ENCODE measurements at places on chromosomes 16 and 17.

DNA sequence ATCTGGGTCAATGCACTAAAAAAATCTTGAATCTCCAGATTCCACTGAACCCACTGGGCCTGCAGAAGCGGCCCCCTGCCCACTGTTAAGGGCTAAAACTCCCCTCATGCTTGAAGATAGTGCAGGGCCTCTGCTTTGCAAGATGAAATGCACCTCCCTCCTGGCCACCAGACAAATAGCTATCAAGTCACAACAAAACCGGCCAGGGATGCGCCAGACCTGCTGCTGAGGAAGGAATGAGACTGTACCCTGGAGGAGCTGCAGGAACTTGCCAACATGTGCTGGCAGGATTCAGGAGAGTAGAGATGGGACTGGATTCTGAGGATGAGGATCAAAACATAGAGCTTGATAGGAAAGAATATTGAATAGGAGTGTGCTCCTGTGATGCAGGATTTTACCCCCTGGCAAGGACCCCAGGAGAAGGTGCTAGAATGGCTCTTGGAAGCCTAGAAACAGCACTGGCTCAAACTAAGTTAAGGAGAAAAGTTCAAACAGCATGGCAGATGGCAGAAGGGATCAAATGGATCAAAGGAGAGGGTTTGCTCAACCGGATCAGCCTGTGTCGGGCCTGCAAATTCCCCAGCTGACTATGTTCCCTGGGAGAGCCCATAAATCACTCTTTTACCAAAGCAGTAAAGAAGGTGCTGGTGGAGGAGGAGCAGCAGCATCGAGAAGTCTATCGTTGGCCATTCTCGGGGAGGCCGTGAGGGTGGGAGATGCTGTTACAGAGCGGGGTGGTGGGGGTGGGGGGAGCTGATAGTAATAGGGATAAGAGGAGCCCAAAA lies 27.2 kb upstream of the XYLT2 start:
- DNase-seq: no peak

DNA sequence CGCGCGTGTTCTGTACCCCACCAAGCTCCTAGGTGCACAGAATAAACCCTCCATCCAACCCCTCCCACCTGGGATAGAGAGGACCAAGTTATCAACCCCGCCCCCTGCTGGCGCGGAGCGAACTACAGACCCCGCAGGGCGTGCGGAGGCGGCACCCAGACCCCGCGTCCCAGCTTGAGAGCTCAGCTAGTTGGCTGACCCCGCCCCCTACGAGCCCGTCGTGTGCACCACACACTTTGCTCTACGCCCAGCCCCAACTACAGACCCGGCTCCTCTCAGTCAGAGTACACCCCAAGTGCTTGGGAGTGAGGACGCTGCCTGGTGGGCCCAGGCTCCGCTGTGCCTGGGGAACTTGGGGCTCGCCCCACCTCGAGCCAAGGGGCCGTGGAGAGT lies 1.5 kb downstream of the GRIN2A start:
- DNase-seq: no peak

GRCh38 chr16:85236818-85237150 lies 124.5 kb upstream of the CIBAR2 start:
- no peak for DNase-seq

DNA sequence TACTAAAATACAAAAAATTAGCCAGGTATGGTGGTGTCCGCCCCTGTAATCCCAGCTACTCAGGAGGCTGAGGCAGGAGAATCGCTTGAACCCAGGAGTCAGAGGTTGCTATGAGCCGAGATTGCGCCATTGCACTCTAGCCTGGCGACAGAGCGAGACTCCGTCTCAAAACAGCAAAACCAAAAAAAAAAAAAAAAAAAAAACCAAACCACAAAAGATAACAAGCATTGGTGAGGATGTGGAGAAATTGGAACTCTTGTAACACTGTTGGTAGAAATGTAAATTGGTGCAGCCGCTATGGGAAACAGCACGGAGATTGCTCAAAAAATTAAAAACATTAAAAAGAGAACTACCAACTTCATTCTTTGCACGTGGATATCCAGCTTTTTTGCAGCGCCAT lies 119.4 kb downstream of the OR1D5 start:
- peak; percentile 4 for DNase-seq

DNA sequence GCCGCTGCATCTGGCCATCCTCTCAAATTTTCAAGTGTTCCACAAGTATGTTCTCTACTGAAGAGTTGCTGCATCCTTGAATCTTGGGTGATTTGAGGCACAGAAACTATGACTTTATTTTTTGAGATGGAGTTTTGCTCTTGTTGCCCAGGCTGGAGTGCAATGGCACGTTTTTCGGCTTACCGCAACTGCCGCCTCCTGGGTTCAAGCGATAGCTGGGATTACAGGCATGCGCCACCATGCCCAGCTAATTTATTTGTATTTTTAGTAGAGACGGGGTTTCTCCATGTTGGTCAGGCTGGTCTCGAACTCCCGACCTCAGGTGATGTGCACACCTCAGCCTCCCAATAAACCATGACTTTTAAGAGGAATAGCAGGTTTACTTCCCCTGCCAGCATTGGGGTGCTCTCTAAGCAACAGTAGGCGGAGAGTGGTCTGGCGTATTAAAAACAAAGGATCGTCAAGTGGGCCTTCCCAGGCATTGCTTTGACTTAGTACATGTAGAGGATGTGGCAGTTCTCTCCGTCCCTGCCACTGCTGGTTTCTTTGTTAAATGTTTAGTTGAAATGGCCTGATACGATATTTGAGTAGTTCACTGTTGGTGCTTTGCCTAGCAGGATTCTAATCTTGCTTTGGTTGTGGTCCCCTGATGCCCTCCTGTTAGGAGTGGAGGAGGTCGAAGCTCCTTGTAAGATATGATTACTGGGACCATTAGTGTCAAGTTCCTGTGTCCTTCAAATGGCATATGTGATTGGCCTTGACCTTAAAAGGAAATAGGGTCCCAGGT lies 9.5 kb downstream of the PYCARD start:
- DNase-seq: no peak

DNA sequence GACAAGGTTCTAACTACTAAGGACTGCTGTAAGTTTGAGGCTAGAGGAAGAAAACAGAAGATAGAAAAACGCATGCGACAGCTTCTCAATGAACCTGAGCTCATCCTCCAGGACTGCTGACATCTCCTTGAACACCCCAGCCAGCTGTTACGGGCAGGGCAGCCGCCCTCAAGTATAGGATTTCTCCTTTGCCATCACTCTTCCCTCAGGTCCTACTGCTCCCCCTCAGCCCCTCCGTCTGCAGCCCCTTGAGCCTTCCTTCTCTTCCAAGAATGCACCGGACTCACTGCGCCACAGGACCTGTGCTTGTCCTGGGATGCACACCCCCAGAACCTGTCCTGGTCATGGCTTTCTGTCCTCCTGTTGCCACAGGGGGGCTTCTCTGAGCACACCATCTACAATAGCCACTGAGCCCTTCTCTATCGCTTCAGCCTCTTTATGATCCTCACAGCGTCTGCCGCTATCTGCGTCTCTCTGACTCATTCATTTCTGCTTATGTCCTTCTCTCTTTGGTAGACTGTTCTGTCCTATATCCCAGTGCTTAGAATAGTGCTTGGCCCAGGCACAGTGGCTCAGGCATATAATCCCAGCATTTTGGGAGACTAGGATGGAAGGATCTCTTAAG lies 15.7 kb upstream of the XYLT2 start:
- no peak for DNase-seq

- peak; percentile 82 for DNase-seq
Observed at GRCh38 chr16:58336332-58337089, 41.7 kb upstream of the PRSS54 start.

- no peak for DNase-seq
Observed at GRCh38 chr16:12626411-12626810, 177.3 kb downstream of the CPPED1 start.

- no peak for DNase-seq
Observed at GRCh38 chr17:17422641-17423040, 54.2 kb upstream of the MED9 start.

DNA sequence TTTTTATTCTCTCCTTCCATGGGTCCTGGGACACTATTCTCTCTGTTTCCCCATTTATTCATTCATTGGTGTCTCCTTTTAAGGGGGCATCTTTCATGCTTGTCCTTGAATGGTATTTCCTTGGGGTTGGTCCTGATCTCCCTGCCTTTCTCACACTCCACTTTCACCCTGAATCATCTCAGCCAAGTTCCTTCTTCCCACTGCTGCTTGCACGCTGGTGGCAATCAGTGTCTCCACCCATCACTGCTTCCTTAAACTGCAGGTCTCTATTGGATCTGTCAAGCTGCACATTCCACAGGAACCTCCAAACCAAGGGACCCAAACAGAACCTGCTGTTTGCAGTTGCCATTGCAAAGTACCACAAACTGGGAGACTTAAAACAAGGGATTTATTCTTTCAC lies 89.3 kb upstream of the SDK2 start:
- no peak for DNase-seq

GRCh38 chr16:54060599-54061421 lies 225.8 kb downstream of the IRX3 start:
- no peak for DNase-seq

GRCh38 chr16:23408823-23409298 lies 44.1 kb downstream of the COG7 start:
- no peak for DNase-seq

- no peak for DNase-seq
Observed at GRCh38 chr16:72173997-72174396, 2.0 kb upstream of the PMFBP1 start.

DNA sequence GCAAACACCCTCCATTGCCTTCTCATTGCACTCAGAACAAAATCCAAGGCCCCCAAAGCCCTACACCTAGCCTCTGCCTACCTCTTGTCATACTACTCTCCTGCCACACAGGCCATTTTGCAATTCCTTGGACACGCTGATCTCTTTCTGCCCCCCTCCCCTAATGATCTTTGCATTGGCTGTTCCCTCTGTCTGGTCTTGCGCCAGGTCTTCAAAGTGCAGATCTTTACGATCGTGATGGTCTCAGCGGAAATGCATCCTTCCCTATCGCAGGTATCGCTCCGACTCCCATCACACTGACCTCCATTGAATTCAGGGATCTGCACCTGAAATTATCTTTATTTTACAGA lies 777 bp upstream of the MOSMO start:
- no peak for DNase-seq

GRCh38 chr17:57257895-57258851 lies 1.9 kb downstream of the MSI2 start:
- DNase-seq: no peak

DNA sequence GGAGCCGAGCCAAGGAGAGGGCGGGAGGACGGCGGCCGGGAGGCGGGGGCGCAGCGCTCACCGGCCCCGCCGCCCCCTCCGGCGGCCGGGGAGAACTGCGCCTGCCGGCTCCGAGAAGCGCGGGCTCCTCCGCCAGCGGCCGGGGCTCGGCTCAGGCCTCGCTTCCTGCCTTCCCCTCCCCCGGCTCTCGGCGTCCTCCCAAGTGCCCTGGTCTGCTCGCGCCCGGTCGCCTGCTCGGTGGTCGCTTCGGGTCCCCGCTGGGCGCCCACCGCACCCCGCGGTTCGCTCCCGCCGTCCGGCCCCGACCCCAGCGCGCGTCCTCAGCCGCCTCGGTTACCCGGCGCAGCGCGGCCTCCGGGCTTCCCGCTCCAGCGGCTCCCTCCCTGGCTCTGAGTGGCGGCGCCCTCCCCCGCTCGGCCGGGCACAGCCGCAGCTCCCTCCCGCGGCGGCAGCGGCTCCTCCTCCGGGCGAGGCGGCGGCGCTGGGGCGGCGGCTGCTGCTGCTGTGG lies 313 bp downstream of the UBTF start:
- peak; percentile 66 for DNase-seq

DNA sequence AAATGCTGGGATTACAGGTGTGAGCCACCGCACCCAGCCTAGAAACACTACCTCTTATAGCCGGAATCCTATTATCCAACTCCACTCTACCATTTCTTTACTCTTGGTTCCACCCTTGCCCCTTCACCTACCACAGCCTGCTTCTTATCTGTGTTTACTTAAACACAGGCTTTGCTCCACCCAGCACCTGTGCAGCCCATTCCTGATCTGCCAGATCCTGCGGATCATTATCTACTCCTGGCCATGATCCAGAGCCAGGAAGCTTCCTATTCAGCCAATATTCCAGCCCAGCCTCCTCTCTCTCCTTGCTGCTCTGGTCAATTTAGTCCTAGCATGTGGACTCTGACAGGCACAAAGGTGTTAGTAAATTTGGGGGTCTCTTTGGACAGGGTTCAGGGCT lies 98.8 kb upstream of the MED13 start:
- no peak for DNase-seq

GRCh38 chr17:80246266-80246681 lies 14.4 kb upstream of the RNF213 start:
- no peak for DNase-seq

- peak; percentile 11 for DNase-seq
Observed at GRCh38 chr16:56847173-56847910, 17.7 kb upstream of the SLC12A3 start.

DNA sequence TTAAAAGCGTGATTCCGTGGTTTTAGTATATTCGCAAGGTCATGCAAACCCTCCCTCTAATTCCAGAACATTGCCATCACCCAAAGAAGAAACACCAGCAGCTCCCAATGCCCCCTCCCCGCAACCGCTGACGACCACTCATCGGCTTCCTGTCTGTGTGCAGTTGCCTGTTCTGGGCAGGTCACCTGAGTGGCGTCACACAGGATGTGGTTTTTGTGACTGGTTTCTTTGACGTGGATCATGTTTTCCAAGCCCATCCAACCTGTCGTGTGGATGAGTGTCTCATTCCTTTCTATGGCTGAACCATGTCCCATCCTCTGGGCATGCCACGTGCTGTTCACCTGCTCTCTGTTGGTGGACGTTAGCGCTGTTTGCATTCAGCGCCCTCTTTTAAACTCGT lies 8.2 kb upstream of the ATP2C2 start:
- DNase-seq: no peak

DNA sequence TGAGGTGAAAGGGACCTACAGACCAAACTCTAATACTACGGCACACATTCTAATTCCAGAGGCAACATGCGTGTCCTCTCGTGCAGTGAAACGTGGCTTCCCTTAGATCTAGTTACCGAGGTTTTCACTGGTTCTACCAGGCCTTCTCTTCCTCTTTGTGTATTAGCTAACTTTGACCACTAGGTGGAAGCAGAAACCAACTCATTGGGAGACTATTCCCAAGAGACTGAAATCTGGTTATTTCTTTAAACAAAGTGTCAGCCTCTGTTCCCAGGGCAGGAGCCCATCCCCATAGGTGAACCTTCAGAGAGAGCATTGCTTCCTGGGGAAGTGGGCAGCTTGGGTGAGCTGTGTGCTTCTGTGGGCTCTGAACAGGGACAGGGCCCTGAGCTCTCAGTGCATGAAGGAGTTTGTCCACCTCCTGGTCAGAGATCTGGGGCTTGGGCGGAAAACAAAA lies 19.7 kb upstream of the RCVRN start:
- peak; percentile 54 for DNase-seq

DNA sequence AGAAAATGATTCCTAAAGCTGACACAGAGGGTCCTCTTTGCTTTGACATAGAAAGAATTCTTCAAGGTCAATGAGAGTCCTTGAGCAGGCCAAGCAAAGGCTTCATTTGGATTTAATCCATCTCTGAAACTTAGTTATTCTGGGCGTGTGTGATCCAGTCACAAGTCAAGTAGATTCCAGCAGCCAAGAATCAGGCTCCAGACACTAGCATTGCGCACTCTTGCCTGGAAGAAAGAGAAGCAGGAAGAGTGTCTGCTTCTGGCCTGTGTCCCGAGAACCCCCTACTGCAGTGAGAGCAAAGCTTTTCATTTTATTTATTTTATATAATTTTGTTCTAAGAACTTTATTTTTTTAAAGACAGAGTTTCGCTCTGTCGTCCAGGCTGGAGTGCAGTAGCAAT lies 88.2 kb upstream of the CACNG5 start:
- DNase-seq: no peak

Data from CD4-positive, alpha-beta T cell treated with Interleukin-2 at 100 ng/mL for 4 hours (primary cell).